T-helper 9 cell (primary cell): ENCODE measurements at places on chromosomes 11 and 22.

DNA sequence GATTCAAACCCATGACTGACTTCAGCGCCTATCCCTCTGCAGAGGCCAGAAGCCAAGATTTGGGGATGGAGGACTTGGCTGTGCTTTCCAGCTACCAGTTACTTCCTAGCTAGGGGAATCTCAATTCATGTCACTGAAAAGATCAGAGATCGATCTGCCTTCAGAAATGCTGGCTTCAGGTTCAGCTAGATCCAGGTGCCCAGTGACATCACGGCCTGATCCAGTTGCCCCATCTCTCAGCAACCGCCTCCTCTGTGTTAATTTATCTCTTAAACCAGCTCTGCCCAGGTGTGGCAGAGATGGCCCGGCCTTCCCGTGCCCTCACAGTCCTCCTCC, 24.2 kb downstream of the CYTH4 start:
- no peak for DNase-seq

DNA sequence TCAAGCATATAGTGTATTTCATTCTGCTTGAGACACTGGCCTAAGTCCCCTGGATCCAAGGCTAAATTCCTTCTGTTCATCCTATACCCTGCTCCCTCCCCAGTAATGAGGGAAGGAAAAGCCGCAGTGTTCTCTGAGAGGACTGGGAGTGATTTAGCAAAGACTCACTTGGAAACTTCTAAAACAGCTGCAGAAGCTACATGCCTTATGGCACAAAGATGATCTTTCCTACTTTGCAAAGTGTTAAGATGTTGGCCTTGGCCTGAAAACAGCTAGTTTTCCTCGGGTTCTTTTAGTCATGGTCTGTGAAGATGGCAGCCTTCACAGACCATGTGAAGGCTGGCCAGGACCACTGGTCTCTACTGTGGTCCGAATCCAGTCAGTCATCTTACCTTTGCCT, 65.7 kb downstream of the ABTB2 start:
- DNase-seq: no peak

- no peak for DNase-seq
Observed at GRCh38 chr11:121153472-121153871, 52.4 kb downstream of the TECTA start.

DNA sequence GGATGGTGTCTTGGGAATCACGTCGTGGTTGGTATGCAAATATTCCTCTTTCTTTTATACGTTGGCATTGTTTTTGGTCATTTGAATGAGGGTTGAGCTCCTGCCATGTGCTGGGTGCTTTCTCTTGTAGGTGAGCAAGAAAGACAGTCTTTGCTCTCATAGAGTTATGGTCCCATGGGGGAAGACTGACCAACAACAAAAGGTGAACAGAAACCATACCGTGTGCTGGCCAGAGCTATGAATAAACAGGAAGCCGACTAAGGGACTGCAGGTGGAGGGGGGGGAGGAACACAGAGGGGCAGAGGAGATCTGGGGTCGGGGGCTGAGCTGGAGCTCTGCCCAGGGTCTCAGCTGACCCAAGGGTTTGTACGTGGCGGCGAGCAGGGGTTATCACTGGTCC, 245.3 kb downstream of the CTTN start:
- DNase-seq: no peak

- DNase-seq: no peak
Observed at GRCh38 chr22:29331658-29332300, 16.3 kb upstream of the RASL10A start.

GRCh38 chr11:70544774-70545609, 146.7 kb downstream of the CTTN start:
- DNase-seq: no peak

DNA sequence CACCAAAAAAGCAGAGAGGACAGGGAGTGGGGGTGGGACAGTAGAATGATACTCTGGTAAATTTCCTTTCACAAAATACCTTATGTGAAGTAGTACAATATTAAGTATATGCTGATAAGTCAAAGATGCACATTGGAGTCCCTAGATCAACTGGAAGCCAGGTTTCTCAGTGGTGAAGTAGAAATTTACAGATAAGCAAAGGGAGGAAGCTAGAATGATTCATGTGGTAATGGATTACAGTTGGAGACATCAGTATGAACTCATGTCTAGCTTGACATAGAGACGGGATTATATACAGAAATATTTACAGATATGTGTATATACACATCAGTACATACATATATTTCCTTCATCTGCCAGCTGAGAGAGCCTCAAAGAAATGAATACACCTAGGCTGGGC, 21.5 kb downstream of the PLEKHB1 start:
- no peak for DNase-seq

GRCh38 chr11:119403021-119403420, 20.0 kb downstream of the THY1 start:
- no peak for DNase-seq

DNA sequence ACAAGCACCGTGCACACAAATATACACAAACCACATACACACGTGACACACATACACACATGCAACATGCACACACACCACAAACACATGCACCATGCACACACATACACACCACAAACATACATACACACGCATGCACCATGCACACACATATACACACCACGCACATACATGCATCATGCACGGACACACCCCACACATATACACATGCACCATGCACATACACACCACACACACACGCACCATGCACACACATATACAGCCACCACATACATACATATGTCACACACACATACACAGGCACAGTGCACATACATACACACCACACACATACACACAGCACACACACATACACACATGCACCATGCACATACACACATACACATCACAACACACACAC, 12.7 kb upstream of the B4GALNT4 start:
- DNase-seq: no peak

GRCh38 chr11:75770102-75770501, 1.5 kb downstream of the DGAT2 start:
- DNase-seq: no peak

GRCh38 chr11:117824571-117825537, at the start of gene FXYD2:
TSS of gene FXYD2 (minus strand) at chr11:117824744. CDS start at chr11:117824678, 66 bp downstream.
- no peak for DNase-seq

DNA sequence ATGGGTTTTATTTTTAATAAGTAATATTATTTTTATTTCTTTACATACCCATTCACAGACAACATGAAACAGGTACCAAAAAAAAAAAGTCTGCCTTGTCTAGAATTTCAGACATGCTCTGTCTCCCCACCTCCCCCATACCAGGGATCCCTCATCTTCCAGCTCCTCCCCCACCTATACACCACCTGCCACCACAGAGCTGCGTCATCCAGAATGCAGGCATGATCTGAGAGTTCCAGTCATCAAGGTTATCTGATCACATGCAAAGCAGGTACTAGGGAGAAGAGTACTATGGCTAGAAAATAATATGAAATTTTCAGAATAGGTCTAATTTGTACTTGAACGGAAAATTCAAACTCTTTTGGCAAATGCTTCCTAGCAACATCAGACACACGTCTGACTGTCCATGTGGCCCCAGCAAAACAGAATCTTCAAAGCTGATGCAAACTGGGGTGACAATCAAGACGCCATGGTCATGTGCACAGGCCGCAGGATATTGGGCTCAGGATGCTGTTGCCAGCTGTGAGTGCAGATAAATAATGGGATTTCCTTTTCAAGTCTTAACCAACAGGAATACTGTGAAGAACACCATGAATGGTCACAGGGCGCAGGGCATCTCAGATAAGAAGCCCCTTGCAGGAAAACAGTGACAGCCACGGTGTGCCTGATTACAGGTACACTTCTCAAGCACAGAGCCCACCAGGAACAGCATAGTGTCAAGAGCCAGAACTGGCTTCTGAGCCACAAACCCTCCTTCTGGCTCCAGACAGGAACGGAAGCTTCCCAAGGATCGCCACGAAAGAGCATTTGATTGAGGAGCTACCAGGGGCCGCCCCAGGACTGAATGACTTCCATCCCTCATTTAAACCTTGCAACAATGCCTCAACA, 169.5 kb downstream of the EFCAB6 start:
- no peak for DNase-seq

GRCh38 chr11:40139536-40139935, 1319.9 kb downstream of the LRRC4C start:
- DNase-seq: no peak

DNA sequence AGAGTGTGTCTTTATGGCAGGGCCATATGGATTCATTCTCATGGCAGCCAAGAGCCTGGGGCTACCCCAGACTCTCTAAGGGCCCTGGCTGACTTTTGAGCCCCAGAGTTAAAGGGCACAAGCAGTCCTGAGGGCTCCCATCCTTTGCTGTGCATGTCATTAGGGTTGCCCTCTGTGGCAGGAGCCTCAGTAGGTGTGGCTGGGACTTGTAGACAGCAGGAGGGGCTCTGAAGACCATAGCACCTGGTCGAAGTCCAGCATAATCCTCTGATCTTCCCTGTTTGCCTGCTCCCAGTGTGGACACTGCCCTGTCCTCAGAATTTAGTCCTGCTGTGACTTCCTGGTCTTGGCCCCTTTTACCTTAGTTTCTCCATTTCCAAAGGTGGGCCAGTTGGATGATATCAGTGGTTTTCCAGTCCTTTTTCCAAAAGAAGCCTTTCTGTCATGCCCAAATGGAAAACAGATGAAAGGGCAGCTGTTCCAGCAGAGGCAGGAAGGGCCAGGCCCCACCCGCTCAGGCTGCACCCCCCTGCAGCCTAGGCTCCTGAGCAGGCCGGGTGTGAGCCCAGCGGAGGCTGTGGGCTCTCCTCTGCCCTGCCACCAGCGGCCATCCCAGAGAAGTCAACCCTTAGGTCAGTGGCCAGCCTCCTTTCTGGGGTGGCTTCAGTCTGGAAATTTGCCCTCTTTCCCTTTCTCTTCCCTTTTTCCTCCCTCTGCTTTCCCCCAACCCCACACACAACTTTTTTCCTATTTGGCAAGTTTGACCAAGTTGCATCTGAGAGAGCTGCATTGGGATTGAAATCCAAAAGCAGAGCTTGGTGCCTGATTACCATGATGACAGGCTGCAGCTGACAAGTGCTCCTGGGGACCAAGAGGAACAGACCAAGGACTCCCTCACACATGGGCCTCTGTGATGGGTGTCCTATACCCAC, 32.8 kb upstream of the SUSD2 start:
- no peak for DNase-seq

DNA sequence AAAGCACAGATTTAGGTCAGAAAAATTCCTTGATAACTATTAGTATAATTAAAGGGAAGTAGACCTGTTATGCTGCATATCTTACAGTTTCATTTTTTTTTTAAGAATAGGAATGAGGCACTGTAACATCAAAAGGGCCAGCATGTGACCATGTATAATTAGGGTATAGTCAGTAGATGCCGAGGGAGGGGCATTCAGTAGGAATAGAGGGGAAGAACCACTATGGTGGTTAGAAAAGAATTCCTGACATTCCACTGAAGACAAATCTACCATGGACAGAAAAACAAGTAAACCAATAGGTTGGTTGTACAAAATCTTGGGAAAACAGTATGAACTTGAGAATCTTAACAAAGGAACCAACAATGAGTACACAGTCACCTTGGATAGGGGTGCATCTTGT, 78.4 kb upstream of the CCDC179 start:
- no peak for DNase-seq

- DNase-seq: no peak
Observed at GRCh38 chr22:36257948-36258670, 5.2 kb downstream of the APOL1 start.

DNA sequence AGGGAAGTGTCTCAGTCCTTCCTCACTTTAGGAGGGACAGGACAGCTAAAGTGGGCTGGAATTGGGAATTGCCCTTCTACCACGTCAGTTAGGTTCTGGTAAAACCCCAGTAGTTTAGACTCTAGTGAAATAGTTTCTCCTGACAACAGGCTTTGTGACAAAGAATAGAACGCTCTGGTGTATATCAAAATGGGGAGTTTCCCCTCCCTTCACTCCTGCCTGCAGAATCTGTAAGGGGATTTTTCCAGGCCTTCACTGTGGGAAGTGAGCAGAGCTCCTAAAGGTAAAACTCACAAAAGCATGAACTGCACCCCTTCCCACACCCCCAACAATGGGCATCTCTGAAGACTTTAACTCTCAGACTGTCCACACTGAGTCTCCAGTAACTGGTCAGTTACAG, 460.9 kb upstream of the LRRC4C start:
- no peak for DNase-seq

DNA sequence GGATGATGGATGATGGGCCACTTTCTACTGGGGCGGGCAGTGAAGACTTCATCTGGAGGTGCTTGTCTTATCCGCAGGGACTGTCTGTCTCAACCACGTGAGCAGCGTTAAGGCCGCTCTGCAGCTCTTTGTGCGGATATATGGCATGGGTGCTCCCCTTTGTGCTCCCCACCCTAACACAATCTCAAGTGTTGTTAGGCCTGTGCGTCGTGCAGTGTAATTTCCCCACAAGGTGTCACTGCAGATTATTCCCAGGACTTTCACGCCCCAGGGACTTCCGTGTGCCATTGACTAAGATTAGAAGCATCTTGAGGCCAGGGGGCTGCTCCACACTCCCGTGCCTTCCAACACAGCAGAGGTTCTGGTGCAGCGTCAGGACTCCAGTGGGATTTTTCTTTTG, 65.3 kb downstream of the TBC1D22A start:
- no peak for DNase-seq

DNA sequence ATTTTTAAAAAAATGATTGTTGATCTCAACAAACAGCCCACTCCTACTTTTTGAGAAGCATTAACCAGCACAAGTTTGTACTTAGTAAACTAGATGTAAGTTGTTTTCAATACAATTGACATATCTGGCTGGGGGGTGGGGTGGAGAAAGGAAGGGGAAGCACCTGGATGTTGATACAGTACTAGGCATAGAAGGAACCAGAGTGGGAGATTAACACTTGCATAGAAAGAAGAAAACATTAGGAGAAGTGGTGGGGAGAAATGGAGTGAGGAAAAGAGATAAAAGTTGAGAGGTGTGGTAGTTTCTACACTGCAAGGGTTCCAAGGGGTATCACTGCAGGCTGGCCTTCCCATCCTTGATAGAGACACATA, 10.6 kb upstream of the GAB2 start:
- DNase-seq: no peak

DNA sequence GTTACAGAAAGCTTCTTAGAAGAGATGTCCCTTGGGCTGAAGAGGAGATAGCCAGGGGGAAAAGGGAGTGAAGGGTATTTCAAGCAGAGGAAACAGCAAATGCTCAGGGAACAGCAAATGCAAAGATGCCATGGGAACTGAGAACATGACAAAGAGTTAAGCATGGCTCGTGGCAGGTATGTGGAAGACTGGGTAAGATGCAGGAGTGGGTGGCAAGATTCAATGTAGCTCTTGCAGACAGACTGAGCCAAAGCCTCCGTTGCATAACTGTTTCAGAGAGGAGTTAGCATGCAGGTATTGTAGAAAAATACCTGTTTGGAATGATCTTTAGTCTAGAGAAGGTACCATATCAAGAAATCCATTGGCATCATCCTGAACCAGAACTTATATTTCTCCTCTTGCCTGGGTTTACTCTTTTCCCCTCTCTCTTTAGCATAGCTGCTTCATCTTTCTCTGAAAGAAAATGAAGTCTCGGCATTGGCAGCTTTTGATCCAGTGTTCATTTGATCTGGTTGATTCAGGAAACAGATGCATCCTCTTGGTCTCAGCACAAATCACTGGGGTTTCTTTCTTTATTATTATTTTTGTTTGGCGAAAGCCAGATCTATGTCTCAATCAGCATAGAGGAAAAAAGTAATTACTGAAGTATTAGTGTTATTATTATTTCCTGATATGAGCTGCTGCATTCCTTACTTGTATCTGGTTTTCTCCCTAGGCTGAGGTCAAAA, 41.7 kb upstream of the NUP160 start:
- no peak for DNase-seq
